ENCODE measurements at places on chromosomes 6 and 20.

- no peak for DNase-seq
These were observed 135.0 kb upstream of the ASCC3 start for GRCh38 chr6:101016163-101016562.

DNA sequence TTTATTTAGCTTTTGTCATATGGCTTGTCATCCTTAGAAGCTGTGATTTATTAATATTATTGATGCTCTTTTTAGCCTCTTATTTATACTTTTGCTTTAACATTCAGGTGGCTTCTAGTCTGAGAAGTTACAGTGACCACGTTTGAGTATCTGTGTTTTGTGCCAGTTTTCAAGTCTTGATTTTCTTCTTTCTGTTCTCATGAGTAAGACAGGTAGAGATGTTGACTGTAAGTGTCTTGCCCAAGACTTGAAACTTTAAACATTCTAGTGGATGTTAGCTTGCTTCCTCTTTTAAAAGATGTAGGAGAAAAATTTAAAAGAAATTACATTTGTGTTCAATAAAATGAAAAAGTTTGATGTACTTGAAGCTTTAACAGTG is 122.6 kb downstream of the LRRC1 start:
- no peak for DNase-seq

GRCh38 chr6:22247916-22248482 is 48.8 kb downstream of the PRL start:
- no peak for DNase-seq

DNA sequence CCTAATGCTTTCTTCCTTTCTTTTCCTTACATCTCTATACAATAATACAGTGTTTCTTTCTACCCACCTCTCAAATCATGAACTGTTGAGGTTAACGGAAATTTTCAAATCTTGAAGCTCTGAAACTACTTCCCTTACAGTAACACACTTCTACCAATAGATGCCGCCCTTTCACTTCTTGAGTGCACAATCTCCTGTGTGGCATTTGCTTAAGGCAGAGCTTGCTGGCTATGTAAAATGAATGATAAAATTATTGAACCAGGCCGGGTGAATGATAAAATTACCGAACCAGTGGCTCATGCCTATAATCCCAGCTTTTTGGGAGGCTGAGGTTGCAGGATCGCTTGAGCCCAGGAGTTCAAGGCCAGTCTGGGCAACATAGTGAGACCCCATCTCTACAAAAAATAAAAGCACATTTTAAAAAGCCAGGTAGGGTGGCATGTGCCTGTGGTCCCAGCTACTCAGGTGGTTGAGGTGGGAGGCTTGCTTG is 56.8 kb downstream of the KCNS1 start:
- DNase-seq = peak; percentile 73
